ENCODE measurements at places on chromosomes 6 and 20.
A peak's percentile ranks its signal among the peaks of the same experiment; 100 is the strongest.

GRCh38 chr6:8400663-8401062 lies 34.7 kb downstream of the SLC35B3 start:
- no peak for DNase-seq

DNA sequence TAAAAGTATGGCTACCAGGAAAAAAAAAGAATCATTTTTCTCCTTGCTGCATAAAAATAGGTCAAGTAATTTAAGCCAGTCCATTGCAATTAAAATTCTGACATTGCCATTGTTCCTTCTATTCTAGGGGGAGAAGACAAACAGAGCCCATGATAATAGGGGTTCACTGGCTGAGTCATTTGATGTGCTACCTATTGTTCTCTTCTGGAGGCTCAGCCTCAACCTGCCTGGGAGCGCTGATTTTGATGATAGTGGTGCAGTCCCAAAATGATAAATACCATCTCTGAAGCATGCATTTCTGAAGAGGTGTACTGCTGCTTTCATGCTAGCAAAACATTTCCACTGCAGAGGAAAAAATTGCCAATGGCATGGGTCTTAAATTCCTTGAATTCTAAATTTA lies 5.8 kb downstream of the CITED2 start:
- DNase-seq, result no peak

DNA sequence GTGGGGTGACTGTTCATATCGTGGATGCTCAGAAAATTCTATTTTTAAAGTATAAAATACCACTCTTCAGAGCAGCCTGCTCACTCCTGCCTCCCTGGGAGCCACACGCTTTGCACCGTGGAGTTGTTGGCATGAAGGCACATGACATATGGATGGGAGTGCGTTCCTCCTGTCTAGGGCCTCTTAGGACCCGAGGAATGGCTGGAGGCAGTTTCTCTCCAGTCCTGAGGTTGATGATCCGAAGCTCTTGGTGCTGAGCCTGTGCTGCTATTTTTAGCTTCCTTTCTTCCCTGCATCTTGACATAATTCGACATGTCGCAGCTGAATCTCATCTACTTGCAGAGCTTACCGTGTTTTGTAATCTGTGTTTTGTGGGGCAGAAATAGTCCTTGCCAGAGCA lies 73.9 kb downstream of the PHACTR3 start:
- DNase-seq, result no peak

DNA sequence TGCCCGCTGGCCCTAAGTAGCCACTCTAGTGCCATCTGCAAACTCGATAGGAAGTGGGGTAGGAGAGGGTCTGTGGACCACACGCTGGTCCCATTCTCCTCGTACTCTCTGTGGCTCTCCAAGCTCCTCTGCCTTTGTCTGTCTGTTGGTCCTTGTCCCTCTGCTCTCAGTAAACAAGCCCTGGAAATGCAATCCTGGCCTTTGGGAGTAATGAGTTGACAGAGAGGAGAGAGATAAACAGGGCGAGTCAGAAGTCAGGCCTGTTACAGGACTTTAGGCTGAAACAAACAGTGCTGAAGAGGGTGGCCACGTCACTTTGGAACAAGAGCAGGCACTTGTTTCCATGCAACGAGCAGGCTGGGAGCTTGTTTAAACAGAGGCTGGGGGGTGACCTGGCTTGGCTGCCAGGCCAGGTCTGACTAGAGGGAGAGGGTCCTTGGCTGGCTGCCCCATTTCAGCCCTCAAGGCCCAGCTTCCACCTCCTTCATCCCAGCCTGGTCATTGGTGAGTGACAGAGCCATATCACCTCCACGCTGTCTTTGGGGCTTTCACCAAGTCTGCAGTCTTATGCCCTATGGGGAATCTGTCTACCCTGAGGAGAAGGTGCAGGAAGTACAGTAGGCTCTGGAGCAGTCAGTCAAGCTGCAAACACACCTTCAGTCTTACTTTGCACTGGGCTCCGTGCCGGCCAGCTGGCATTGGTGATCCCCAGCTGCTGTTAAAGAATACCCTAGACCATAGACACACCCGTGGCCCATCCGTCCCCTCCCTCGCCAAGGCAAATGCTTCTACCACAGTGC lies 22.6 kb downstream of the FOXP4 start:
- no peak for DNase-seq

DNA sequence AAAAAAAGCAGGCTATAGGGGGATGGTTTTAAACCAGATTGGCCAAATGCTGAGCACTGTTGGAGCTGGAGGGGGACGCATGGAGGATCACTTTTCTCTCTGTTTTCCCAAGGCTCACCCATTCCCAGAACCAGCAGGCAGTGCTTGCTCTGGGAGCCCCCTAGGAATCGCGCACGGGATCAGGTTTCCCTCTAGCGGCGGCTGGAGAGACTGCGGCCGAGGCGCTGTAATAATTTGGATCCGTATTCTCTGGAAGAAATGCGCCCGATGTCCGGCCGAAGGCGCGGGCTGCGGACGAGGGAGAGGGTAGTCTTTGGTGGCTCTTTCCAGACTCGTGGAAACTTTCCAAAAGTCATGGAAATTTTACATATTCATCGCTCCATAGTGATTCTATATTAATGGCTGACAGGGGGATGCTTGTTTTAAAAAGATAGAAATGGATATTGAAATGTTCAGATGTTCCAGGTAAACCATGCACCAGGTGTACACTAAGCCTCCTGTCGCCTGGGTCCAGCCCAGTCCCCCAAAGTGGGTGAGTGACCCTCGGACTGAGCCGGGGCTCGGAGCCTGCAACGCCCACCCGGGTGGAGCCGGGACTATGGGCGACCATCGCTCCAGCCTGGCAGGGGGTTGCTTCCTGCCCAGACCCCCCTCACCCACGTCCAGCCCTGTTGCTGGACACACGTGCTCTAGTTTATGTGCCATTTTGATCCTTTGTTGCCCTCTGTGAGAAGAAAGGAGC lies 78.7 kb upstream of the PHACTR3 start:
- peak; percentile 87 for DNase-seq

GRCh38 chr6:16398587-16398986 lies 160.2 kb downstream of the GMPR start:
- no peak for DNase-seq

GRCh38 chr6:34514593-34515472 lies 41.3 kb downstream of the SPDEF start:
- peak; percentile 54 for DNase-seq

DNA sequence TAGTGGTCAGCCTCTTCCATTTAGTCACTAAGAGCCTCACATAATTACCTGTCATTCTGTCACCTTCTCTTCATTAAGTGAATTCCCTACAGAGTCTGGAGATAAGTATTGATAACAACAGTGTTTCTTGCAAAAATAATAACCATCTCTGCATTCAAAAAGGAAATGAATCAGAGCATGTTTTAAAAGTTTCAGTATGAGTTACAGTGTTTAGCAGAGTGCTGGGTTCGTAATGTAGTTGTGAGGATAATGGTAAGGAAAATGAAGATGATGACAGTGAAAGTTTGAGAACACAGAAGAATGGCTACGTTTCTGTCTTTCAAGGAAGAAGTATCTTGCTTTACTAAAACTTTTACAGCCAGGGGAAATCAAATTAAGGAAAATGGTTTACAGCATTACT lies 31.3 kb downstream of the GPRC6A start:
- DNase-seq, result no peak

DNA sequence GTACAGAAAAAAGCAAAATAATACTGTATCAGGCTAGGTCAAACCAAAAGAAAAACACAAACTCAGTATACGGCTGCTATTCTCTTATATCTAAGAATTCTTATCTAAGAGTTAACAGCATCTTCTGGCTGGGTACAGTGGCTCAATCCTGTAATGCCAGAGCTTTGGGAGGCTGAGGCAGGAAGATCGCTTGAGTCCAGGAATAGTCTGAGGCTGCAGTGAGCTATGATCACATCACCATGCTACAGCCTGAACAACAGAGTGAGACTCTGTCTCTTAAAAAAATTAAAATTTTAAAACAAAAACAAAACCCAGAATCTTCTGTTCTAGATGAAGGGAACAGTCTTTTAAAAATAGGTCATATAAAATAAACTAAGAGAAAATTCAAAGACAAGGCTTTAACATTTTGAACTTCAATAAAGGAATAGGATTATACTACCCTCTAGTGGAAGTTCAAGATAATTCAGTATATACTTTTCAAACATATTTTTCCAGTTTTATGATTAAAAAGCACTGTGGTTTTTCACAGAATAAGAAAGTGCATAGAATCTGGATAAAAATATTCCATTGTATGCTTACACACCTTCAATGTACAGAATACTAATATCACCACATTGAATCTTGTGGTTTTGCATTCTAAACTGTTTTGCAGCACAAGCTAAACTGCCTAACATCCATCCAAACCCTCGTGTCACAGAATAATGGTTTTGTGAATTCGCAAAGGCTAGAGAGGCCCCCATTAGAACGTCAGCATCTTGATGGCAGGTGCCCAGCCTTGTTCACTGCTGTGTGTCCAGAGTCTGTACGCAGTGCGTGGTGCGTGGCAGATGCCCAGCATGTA lies 39.3 kb downstream of the DTNBP1 start:
- no peak for DNase-seq

- DNase-seq, result no peak
These were observed 73.1 kb upstream of the RIPOR2 start for GRCh38 chr6:25008707-25009392.

DNA sequence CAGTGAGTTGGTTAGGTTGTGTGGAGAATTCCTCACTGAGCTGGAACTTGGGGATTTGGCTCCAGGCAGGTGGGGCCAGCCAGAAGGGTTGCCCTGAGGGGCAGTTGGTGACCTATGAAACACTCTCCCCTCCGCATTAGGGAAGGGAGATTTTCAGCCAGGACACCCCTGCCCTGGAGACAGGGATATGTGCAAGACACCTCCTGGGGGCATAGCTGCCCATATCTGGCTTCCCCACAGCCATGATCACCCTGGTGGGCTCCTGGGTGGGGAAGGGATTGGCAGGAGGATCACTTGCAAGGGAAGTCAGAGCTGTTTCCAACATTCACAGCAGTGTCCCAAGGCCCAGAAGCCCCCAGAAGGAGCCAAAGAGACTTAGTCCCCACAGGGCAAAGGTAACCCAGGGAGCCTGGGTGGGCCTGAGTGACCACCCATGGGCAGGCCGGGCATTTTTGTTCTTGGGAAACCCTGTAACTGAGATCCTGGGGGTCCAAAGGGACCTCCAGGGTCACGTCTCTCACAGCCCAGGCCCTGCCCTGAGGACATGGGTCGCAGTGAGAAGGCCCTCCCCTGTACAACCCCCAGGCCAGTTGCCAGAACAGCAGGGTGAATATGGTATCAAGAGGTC lies 145.8 kb downstream of the MRPL14 start:
- no peak for DNase-seq

DNA sequence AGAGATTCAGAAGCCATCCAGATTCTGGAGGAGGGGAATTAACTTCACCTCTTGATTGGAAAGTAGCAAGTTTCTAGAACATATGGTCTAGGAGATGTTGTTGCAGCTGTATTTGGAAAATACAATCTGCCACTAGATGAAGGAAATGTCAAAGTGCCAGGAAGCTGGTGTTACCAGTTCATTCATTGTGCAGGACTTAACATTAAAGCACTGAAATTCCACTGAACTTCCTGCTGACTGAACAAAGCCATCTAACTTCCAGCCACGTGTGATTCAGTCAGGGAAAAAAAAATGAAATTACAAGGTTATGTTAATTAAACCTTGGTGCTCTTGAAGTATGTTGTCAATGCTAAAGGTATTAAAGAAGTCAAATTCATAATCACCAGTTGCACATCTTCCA lies 321.5 kb upstream of the SASH1 start:
- DNase-seq, result no peak

DNA sequence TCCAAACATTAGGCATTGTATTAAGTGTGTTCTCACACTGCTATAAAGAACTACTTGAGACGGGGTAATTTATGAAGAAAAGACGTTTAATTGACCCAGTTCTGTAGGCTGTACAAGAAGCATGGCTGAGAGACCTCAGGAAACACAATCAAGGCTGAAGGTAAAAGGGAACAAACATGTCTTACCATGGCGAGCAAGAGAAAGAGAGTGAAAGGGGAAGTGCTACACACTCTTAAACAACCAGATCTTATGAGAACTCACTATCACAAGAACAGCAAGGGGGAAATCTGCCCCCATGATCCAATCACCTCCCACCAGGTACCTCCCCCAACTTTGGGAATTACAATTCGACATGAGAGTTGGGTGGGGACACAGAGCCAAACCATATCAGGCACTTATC lies 86.6 kb upstream of the TOP1 start:
- no peak for DNase-seq

GRCh38 chr6:27177485-27178406 lies 69.8 kb upstream of the PRSS16 start:
- DNase-seq, result peak; percentile 77

DNA sequence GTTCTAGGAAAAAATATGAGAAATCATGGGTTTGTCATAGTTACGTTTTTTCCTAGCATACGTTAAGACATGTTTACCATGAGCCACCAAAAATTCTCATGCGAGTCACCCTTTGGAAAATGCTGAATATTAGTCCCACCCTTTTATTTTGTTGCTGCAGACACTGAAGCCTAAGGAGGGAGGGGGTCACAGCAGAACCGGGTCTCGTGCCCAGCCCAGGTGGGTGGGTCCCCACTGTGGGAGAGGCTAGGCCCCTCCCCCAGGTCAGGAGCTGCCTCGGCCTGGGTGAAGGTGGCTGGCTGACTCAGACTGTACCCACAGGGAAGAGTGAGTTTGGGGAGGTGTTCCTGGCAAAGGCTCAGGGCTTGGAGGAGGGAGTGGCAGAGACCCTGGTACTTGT lies 26.2 kb upstream of the SRF start:
- DNase-seq, result no peak

- DNase-seq, result no peak
These were observed 73.0 kb downstream of the TIAM2 start for GRCh38 chr6:155067956-155068615.

- no peak for DNase-seq
These were observed 228.8 kb downstream of the TFAP2C start for GRCh38 chr20:56857950-56858349.

DNA sequence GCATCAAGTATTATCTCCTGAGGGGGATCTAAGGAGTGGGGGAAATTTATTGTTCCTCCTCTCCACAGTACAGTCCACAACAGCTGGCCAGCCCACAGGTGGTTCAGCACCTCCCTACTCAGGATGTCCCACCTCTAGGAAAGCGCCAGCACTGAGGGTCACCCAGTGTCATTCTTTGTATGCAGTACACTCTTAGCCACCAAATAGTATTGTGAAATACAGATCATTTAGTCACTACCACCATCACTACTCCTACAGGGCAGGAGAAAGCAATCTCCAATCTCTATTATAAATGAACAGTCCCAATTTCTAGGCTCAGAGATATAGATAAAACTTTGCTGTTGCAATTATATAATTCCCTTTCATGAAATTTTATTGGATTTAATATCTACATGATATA lies 6.3 kb upstream of the ZNF76 start:
- DNase-seq, result no peak
